SW 1271 (cell line): ENCODE measurements at places on chromosomes 5 and 9.

- DNase-seq: no peak
Measured at GRCh38 chr5:51373880-51374523, 9.2 kb upstream of the ISL1 start.

DNA sequence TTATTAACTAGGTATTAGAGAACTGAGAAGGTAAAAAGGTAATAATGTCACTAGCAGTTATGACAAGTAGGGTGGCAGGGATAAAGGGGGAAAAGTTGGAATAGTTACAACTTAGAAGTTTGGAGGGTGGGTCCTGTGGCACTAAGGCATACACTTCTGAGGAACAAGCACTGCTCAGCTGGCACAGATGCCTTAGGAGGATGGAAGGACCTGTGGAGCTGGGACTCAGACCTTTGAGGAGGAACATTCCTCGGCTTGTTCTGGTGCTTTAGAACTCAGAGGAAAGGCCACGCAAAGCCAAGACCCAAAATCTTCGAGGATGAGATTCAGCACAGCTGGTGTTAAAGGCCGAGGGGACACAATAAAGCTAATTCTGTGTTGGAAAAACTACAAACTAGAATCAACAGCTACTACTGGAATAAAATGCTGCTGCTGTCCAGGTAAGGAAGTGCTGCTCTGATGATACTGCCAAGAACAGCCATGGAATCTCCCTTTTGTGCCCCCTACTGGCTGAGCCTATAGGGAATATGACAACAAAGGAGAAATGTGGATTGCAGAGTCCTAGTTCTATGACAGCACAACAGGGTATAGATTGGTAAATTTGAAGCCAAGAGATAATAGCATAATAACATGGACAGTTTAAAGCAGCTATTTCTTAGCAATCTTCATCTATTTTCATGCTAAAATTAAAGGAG lies 126.7 kb downstream of the SLC25A46 start:
- peak; percentile 7 for DNase-seq

- DNase-seq: no peak
Measured at GRCh38 chr5:10162468-10162867, 87.2 kb downstream of the ATPSCKMT start.

DNA sequence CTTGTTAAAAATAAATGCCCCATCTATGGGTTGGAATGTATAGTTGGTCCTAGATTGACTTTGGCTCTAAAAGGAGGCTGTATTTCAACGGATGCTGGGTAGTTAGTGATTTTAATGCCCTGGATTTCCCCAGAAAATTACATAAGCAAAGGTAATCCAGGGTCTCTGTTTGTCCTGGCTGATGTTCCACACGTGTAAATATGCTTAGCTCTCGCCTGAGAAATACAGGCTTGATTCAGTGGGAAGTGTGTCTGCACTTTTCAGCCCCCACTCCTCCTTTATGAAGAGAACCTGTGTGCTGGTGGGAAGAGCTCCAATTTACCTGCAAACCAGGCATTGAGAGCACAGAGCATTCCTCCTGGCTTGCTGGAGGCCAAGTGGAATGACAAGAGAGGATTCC lies 294.6 kb upstream of the CLINT1 start:
- DNase-seq: no peak

DNA sequence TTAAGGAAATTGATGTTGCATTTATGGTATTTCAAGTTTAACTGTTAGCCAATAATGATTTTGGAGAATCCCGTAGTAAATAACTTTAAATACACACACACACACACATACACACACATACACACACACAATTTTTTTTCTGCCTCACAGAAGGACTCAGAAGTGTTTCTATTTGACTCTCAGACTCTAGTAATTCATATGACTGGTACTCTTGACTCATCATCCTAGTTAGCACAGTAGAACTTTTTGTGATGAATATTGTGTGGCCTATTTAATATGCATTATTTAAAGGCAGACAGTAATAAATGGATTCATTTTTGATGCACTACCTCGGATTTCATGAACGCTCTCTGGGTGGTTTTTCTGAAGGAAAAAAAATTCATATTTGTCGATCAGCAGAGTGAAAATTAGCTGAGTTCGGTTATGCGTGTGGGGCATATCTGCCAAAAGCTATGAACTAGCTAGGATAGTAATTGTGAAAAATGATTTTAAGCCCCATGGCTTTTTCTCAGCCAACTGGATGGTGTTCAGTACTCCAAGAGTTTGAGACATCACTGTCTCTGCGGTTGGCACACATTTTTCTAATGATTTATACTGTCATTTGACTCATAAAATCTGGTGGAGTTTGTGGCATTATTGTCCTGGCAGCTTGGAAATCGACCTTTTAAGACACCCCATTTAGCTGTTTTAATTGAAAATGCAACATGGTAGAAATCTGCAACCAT lies 102.2 kb downstream of the PCSK5 start:
- no peak for DNase-seq

DNA sequence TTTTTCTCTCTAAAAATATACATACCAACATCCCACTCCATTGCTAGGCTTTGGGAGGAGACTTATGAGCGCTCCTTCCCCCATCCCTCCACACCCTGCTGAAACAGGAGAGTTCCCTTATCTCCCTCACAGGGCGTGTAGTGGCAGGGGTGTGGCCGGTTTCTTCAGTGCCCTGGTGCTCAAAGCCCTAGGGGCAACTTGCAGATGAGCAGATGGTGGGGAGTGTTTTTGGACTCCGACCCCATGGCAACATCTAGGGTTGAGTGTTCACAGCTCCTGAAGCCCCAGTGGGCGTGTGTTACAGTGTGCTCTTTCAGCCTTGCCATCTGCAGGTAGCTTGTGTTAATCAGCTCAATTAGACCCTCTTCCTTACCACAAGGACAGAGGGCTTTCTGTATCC lies 409.5 kb downstream of the MAT2B start:
- DNase-seq: no peak

GRCh38 chr5:137563301-137563645 lies 64.1 kb upstream of the SPOCK1 start:
- DNase-seq: no peak

- no peak for DNase-seq
Measured at GRCh38 chr5:52760695-52761366, 26.9 kb upstream of the ITGA1 start.

GRCh38 chr9:132415181-132415580 lies 5.2 kb downstream of the CFAP77 start:
- DNase-seq: no peak

- no peak for DNase-seq
Measured at GRCh38 chr9:118670011-118670953, 699.0 kb downstream of the BRINP1 start.
